NCI-H2081 treated with DMSO at 0.1 percent for 48 hours (cell line): ENCODE measurements at places on chromosomes 7 and 10.

GRCh38 chr7:244974-245373, 45.0 kb upstream of the FOXL3 start:
- no peak for DNase-seq

GRCh38 chr7:34022626-34023025, 117.3 kb downstream of the BMPER start:
- DNase-seq, result no peak

GRCh38 chr10:122142641-122143237, 128.4 kb upstream of the BTBD16 start:
- DNase-seq, result no peak

DNA sequence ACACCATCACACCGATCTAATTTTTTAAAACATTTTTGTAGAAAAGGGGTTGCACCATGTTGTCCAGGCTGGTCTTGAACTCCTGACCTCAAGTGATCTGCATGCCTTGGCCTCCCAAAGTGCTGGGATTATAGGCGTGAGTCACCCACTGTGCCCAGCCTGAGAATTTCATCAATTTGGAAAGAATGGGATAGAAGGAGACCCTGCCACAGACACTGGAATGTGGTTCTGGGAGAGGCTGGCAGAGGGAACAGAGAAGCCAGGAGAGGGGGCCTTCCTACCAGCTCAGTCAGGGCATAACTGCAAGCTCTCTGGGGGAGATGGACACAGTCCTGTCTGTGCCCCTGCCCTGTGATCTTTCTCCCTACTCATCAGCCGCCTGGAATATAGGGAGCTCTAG, 42.1 kb upstream of the MKRN1 start:
- DNase-seq, result no peak

GRCh38 chr10:124550293-124551034, 88.8 kb downstream of the LHPP start:
- no peak for DNase-seq

DNA sequence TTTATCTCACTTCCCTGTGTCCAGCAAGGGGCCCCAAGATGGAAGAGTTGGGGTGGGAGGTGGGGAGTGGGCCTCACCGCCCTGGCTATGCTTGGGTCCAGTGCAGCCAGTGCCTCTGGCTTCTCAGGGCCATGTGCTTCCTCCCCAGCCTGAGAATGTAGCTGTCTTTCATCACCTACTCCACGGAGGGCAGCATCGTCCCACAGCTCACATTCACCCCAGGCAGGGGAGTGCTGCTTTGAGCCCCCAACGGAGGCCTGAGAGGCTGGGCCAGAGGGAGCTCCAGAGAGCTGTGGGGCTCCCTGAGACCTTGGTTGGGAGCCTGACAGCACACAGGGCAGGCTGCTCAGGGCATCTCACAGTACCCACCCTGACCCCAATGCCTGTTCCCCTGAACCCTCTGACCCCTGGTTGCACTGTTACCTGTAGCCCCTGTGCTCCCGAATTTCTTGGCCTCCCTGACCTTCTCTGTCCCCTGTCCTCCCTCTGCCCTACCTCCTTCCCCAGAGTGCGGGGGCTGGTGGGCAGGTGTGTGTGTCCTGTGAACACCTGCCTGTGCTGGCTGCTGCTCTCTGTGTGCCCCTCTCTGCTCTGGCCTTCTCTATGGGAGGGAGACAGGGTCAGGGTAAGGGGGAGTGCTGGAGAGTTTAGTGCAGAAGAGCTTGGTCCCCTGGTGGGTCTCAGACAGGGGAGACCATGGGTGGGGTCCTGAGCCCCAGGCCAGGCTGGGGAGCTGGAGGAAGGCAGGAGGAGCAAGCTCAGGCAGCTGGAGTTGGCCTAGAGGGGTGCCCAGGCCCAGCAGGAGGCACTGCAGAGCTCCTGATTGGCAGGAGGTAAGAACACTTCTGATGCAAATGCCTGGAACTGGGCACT, 19.6 kb upstream of the ZNF488 start:
- DNase-seq, result no peak

DNA sequence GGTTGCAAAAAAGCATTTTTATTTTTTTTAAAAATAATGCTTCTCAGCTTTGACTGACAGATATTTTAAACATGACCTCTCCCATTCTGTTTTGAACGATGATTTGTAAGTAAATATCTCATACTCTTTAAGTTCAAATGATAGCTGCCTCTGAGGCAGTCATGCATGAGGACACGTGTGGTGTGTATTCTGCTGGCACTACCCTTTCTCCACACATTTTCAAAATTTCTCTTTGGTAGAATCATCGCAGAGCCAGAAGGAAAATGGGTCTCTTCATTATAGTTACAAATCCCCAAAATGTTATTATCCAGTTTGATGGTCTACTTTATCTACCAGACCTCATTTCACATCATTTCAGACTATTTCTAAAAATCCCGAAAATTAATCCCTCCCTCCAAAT, 55.1 kb downstream of the FZD1 start:
- DNase-seq, result no peak

- no peak for DNase-seq
Measured at GRCh38 chr10:1860351-1860750, 123.0 kb upstream of the ADARB2 start.

DNA sequence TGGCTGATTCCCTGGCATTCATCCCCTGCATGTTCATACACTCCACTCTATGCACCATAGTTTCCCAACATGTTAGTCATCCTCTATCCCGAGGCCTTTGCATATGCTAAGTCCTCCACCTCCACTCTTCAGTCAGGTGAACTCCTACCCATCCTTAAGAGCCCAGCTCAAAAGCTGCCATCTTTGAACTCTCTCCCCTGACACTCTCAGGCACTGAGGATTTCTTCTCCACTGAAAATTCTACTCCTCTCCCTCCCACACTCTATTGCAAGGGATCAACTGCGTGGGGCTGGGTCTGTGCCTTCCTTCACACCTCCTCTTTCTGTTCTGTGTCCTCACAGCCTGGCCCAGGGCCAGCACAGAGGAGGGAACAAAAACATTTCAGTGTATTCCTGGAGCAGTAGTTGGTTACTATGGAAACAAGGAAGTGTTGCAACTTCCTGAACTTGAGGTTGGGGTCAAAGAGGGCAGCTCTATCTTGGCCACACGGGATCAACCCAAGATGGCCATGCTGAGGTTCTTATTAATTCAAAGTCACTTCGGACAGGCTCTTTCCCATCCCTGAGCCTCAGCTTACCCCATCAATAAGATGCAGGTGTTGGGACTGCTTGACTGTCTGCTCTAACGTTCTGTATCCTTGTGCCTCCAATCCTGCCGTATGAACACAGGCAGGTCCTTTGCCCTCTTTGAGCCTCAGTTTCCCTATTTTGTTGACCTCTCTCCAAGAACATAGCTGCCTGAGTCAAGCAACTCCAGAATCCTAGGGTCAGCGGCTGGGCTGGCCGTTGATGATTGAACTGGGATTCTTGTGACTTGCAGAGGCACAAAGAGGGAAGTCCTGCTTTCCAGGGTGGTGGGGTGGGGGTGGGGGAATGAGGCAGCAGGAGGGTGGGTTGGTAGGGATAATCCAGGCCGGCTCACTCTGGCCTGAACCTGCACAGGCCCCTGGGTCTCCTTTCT, 15.5 kb downstream of the ZMIZ1 start:
- no peak for DNase-seq

GRCh38 chr10:13743101-13743693, 156.4 kb downstream of the PRPF18 start:
- DNase-seq, result no peak

GRCh38 chr10:71244431-71245419, 32.4 kb downstream of the UNC5B start:
- DNase-seq, result no peak

- DNase-seq, result no peak
Measured at GRCh38 chr10:104638861-104639589, 2.1 kb upstream of the SORCS3 start.

GRCh38 chr10:130350996-130351395, 214.8 kb downstream of the GLRX3 start:
- DNase-seq, result no peak

GRCh38 chr10:17923728-17924127, 28.0 kb upstream of the SLC39A12 start:
- no peak for DNase-seq

GRCh38 chr7:67947646-67948045, 951.0 kb downstream of the TYW1 start:
- no peak for DNase-seq

DNA sequence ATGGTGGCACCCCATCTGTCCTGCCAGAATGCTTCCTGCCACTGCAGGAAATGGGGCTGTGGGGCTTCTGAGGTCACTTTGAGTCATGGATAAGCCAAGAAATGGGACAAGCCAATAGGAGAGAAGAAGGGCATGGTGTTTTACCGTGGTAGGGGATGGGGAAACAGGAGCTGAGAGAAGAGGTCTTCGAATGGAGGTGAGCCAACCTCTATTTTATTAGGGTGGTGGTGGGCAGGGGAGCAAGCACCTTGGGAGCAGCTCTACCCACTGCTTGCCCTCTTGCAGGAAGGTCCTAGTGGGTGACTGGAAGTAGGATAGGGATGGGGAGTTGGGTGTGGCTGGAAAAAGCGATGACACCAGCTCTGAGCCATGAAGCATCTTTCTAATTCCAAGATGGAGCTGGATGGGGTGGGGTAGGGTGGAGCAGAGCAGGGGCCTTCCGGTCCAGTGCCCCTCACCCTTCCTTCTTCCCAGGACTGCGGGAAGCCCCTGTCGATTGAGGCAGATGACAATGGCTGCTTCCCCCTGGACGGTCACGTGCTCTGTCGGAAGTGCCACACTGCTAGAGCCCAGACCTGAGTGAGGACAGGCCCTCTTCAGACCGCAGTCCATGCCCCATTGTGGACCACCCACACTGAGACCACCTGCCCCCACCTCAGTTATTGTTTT, 9.1 kb downstream of the ZYX start:
- DNase-seq, result no peak

DNA sequence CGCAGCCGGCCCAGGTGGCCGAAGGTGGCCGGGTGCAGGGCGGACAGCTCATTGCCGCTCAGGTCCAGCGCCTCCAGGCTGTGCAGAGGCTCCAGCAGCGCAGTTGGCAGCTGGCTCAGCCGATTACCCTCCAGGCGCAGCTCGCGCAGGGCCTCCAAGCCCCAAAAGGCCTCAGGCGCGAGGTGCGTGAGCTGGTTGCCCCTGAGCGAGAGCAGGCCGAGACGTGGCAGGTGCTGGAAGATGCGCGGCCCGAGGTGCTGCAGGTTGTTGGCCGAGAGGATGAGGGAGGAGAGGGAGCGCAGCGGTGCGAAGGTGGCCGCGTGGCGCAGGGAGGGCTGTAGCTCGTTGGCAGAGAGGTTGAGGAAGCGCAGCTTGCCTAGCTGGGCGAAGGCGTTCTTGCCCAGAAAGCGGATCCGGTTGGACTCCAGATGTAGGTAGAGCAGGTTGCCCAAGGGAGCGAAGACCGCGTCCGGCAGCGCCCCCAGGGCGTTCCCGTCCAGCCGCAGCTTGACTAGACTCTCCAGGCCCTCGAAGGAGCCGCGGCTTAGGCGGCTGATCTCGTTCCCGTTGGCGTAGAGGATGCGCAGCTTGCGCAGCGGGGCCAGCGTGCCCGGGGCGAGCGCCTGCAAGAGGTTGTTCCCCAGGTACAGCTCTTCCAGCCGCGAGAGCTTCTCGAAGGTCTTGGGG, 923 bp downstream of the TRIL start:
- DNase-seq, result no peak

DNA sequence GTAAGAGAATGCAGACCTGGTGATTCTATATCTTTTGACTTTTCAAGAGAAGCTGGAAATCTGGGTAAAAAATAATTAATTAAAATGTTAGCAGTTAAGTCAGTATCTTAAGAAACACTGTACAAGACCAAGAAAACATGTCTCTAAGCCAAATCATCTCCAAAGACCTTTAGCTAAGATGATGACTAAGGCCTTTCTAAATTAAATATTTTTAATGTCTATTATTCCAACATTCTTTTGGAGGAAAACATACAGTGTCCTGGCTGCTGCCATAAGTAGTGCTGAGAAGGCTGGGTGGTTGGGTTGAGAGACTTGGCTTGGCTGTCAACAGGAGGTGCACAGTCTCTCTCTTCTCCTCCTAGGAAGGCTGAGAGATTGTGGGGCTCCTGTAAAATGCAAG, 20.3 kb downstream of the STARD3NL start:
- no peak for DNase-seq

DNA sequence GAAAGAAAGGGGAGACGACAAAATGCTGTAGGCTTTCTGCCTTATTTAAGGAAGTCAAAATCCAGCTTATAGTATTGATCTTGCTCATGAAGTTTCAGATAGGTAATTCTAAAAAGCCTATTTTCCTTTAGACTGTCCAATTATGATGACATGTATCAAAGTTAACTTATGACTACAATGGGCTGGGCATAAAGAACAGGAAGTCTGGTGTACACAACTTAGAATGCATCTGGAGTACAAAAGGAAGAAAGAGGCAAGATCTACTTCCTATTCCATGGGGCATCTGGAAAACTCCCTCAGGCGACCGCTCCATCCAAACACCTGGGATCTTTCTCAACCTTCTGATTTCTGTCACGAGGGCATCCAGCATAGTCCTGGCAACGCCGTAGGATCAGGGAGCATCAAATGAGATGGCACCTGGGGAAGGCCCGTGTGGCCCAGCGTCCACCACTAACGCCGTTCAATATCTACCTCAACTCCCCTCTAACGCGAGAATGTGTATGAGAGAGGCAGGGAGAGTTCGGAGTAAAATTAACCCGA, 512 bp downstream of the FAM24B start:
- no peak for DNase-seq

DNA sequence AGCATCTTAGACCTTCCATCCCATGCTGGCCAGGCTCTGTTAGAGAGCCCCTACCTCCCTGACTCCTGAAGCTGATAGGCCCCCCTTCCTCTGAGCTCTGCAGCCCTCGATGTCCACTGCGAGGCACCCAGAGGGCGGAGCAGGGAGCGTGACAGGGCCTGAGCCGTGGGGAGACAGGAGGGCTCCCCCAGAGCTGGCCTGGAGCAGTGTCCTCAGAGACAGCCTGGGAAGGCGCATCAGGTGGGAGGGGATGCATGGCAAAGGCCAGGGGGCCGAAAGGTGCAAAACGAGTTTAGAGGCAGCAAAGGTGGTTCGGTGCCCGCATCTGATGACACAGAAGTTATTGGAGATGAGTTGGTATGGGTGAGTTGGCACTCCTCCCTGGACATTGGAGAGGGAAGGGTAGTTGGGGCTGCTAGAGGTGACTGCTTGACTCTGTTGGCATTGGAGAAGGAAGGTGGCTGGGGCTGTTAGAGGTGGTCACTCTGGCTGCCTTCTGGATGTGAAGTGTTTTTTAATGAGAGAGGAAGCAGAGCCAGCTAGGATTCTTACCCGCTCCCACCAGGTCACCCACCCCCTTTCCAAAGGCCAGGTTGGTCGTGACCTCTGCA, 53.1 kb downstream of the PRF1 start:
- DNase-seq, result no peak

- DNase-seq, result no peak
Measured at GRCh38 chr7:14762561-14762960, 140.0 kb downstream of the DGKB start.

GRCh38 chr10:62075912-62076311, 174.4 kb downstream of the ARID5B start:
- no peak for DNase-seq

DNA sequence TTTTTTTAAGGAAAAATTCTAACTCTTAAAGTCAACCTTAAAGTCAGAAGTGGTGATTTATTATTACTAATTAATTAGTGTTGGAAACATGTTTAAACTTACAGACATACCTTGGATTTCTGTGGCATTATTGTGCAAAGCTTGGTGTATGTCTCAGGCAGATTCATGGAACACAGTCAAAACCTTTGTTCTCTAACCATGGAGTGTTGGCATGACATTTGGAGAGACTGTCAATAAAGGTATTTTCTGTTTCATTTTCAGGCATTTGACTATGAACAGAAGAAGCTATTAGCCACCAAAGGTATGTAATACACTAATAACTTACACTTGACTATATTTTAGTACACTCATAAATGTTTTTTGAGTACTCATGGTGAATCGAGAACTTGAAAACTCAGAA, 293.7 kb downstream of the BICC1 start:
- DNase-seq, result no peak

GRCh38 chr10:132100556-132101349, 35.0 kb downstream of the JAKMIP3 start:
- no peak for DNase-seq
